ENCODE measurements at places on chromosomes 5 and 9. TPM values are rescaled to one million over a fixed set of nuclear protein-coding genes. Genes with fewer than 3 reads are reported as not detected.

Gene RGMB
- 6.0 TPM for total RNA-seq

Gene CKMT2
- total RNA-seq: not detected

Gene PCDHB7
- not detected for total RNA-seq

Gene PHYHD1
- 0.24 TPM for total RNA-seq

Gene ALDOB
- total RNA-seq: not detected

Gene NDOR1
- 15.2 TPM for total RNA-seq

Gene RABGAP1
- total RNA-seq: 13.4 TPM

Gene CCNI2
- total RNA-seq: 0.07 TPM

Gene PTGER4
- 5.5 TPM for total RNA-seq

Gene MAMDC2
- 0.16 TPM for total RNA-seq

Gene SHC3
- 0.22 TPM for total RNA-seq

All from A549 treated with Hydrocortisone at 1 μM for 4 hours (cell line).